Astrocyte of the cerebellum (primary cell): ENCODE measurements at places on chromosomes 4 and X.

DNA sequence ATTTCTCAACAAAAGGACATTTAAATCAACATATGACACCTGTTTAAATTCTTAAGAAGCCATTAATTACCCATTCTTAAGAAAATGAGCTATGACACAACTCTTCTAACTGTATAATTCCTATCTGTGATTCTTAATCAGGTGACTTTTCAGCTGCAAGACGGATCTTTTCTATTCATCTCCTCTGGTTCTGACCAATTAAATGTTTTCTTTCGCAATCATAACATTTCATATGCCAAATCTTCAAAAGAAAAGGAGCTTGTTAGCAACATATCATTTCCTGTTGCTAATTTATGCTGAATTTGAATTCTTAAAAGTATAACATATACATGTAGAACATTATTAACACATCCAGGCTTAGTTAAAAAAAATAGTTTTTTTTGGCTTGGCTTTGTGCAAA lies 62.5 kb downstream of the SEL1L3 start:
- no peak for DNase-seq

DNA sequence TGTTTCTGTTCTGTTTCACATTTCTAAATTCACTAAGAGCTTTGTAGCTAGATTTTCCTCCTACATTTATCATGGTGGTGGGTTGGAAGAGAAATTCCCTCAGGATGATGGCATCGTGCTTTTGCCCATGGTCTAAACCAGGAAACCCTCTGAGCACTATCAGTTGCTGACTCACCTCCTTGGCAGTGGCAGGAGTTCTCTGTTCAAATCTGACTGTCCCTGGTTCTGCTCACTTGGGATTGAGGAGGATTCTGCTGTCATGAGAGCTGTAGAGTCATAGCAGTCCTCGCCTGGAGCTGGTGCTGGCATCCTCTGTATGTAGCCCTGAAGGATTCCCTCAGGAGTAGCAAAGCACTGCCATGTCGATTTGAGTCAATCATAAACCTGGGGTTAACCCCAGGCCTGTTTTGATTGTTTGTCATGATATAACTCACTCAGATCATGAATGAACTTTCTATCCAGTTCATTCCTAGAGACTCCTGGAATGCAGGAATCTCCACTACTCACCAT lies 9.4 kb downstream of the TEX13A start:
- no peak for DNase-seq

DNA sequence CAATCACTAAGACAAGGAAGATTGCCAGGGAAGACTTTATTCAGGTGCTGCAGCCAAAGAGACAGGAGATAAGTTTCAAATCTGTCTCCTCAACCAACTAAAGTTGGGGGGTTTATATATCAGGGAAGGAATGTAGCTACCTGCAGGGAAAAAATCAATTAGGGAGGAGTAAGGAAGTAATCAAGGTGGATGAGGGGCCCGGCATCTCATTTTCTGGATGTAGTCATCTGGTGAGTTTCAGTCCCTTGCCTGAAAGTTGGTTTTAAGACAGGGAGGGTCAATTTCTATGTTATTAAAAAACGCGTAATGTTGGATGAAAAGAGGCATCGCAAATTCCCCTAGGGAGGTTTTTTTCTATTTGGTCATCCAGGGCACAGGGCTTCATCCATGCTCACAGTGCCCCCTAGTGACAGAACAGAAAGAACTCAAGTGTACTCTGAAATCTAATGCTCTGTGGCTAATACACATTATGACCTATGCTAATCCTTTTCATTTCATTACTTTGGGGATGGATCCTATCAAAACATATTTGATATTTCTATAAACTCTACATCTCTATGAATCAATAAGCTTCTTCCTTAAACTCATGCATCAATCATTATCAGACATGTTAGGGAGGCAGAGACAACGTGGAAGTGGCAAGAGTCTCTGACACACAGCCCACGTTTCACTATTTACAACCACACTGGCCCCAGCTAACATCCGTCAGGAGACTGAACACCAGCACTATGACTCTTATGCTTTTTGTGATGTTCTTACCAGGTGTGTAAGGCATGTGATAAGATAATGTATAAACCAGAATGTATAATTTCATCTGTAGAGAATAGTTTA lies 1577.0 kb upstream of the TENM3 start:
- DNase-seq, result peak; percentile 50

DNA sequence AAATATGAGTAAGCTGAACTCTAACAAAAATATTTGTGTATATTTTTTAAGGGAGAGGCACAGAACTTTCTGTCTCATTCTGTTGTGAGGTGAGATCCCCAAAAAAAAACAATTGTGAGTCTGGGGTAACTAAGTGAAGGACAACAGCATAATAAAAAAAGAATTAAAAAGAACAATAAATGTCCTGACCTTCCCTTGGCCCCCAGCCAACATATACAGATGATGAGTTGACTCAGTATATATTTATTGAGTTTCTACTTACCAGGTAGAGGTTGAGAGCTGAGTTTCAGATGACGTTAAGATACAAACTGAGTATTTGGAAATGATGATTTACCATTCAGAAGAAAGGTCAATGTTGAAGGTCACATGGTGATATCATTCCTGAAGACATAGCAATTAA lies 239.5 kb downstream of the KCNIP4 start:
- DNase-seq, result no peak

DNA sequence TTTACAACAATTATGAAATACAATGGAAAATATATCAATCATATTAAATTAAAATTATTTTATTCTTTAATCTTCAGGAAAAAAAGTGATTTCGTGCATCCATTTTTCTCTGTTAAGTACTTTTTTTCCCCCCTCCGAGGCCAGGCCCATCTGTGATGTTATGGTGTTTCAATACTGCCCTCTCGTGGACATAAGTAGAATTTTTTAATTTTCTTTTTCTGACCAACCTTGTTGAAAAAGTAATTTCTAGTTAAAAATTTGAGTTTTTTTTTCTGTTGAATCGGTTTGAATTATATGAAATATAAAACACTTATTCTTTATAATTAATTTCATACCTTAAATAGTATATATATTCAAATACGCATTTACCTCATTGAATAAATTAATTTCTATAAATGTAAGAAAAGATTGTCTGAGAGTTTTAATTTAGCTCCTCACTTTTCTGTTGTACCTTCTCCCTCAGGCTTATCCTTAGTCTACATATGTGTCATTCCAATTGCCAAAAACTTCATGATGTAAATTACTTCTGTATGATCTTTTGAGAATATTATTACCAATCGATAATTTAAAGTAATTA lies 175.8 kb upstream of the TECRL start:
- DNase-seq, result peak; percentile 20

DNA sequence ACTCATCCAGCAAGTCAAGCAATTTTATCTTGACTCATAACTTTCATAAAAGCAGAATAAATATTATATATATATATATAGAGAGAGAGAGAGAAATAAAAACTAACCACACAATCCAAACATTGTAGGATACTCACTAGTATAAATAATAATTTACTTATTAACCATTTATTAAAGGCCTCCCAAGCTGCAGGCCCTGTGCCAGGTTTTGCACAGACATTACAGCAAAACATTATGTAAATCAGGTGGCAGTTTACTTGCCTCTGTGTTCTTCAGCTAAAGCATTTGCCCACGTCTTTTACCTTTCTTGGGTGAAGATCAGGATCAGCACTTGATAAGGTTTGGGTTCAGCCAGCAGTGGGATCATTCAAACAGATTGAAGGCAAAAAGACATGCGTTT lies 75.6 kb downstream of the CLDN22 start:
- no peak for DNase-seq

DNA sequence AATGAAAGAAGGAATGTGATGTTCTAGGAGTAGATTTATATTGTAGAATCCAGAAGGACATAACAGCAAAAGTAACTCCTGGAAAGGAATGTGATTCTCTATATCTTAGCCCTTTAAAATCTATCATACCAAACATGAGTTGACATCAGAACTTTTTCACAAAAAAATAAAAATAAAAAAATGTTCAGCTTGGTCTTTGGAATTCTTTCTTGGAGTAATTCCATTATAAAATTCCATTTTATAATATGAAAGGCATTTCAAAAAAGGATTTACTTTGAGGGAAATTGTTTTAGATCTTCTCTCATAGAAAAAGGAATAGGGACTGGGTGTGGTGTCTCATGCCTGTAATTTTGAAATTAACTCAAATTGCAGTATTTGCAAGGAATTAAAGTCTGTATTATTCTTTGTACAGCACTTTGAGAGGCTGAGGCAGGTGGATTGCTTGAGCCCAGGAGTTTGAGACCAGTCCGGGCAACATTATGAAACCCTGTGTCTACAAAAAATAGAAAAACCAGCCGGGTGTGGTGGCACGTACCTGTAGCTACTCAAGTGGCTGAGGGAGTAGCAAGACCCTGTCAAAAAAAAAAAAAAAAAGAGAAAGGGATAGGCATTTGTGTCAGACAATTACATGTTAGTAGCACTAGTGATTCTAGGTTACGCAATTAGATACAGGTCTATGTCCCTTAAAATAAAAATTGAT lies 134.9 kb downstream of the SLC4A4 start:
- no peak for DNase-seq

- DNase-seq, result no peak
Measured at GRCh38 chr4:37537484-37537883, 148.7 kb downstream of the RELL1 start.

DNA sequence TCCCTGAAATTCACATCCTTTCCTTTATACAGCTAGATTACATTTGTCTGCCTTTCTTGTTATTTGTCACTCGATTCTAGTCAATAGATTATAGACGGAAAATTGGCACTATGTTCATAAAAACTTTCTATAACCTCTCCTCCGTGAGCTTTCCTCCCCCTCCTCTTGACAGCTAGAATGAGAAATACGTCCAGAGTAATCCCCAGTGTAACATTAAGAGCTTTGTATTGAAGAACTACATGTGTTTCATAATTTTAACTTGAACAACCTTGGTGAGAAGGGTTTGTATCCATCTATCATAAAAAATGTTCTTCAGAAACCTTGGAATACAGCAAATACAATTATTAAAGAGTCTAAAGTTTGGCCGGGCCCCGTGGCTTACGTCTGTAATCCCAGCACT lies 1707.4 kb downstream of the PCDH7 start:
- no peak for DNase-seq

DNA sequence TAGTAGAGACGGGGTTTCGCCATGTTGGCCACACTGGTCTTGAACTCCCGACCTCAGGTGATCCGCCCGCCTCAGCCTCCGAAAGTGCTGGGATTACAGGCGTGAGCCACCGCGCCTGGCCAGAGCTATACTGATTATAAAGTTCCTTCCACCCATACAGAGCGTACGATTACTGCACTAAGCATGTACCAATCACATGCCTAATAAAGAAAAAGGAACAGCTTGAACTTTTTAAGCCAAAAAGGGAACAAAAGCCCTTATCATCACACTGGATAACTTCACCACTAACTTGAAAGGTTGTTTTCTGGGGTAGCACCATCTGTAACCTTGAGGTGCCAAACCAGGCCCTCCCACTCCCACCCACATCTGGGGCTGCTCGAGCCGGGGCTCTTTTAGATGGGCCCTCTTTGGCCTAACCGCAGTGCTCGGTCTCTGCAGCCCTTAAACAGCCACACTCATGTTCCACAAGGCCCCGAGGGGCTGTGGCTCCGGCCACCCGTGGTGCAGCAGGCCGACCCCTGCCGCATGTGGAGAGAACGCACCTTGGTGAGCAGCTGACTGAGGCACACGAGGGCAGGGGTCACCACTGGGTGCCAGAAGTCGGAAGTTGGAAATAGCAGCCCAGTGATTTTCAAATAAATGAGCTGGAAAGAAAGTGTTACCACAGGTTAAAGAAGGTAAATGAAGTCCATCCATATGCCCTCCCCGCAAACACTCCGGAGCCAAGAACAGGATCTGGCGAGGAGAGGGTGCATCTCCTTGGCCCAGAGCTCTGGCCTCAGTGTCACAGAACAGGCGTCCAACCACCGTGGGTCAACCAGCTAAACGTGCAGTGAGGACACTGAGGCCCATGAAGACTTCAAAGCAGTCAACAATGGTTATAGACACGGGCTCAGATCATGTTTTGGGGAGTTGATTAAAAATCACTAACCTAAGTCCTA lies 18.4 kb downstream of the NOP14 start:
- no peak for DNase-seq

- DNase-seq, result no peak
Measured at GRCh38 chr4:176198316-176198903, 3.0 kb upstream of the SPATA4 start.

GRCh38 chr4:181323061-181323460 lies 920.1 kb upstream of the TENM3 start:
- no peak for DNase-seq

DNA sequence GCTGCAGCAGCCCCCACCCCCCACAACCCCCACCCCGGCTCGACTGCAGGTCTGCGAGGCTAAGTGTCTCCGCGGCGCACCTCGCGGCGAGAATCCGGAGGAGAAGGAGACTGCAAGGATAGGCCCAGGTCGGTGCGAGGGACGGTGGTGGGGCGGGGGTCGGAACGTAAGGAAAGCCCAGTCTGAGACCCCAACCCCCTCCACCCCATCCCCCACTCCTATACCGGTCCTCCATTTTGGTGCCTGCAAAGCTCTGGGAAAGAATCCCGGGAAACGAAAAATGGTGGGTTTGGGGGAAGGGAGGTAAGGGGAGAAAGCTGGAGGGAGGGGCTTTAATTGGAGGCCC lies 614 bp downstream of the BEX3 start:
- no peak for DNase-seq

DNA sequence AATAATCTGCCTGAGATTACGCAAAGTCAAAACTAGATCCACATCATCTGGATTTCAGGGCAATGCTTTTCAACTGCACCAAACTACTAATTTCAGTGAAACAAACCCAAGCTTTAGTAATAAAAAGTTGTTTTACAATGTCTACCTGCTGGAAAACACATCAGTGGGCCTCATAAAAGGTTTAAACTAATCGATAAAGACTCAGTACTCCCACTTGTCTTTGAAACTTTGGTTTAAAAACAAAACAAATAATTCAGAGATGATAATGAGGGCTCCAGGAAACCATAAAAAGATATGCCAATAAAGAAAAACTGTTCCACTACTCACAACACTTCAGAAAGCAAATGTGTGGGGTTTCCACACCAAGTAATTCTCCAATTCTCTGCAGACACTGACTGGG lies 10.2 kb downstream of the PSMD10 start:
- no peak for DNase-seq

- no peak for DNase-seq
Measured at GRCh38 chrX:153608376-153608775, 9.4 kb upstream of the CCNQ start.

DNA sequence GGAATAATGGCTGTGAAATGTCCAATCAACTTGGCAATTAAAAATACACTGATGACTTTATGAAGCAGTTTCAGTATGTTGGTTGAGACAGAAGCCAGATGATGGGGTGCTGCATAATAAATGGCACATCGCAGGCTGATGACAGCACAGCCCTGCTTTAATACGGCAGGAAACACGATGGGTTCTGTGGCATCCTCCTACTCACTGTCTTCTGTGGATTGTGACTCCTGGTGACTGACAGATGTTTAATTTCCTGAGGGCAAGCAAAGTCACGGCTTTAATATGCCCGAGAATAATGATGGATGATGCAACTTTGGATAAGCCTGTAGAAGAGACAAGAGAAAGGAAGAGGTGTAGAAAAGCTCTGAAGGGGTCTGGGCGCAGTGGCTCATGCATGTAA lies 295.4 kb downstream of the TRIML1 start:
- no peak for DNase-seq

GRCh38 chr4:185335579-185335978 lies 60.1 kb downstream of the LRP2BP start:
- no peak for DNase-seq
